ENCODE measurements at places on chromosomes 5 and 9.

DNA sequence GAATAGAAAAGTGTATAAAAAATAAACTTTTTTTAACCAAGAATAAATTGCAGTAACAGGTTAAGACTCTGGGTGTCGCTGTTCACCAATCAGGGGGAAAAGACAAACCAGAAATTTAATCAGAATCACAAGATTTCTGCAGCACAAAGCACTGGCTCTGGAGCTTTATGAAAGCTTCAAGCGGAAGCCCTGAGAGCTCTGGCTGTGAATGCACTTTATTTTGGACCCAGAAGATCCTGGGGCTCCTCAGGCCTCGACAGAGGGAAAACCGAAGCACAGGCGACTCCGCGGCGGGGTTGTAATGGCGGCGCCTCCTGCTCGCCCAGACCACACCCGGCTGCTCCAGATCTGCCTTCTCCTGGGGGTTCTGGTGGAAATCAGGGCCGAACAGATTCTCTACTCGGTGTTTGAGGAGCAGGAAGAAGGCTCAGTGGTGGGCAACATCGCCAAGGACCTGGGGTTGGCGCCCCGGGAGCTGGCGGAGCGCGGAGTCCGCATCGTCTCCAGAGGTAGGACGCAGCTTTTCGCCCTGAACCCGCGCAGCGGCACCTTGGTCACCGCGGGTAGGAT, at the start of gene PCDHGA4:
TSS of gene PCDHGA4 (plus strand) at position 122 of the 570 bp plus-strand sequence. CDS start at position 209, 87 bp downstream.
- DNase-seq, result no peak

GRCh38 chr9:130860458-130861316, 25.6 kb downstream of the ABL1 start:
- DNase-seq, result no peak

DNA sequence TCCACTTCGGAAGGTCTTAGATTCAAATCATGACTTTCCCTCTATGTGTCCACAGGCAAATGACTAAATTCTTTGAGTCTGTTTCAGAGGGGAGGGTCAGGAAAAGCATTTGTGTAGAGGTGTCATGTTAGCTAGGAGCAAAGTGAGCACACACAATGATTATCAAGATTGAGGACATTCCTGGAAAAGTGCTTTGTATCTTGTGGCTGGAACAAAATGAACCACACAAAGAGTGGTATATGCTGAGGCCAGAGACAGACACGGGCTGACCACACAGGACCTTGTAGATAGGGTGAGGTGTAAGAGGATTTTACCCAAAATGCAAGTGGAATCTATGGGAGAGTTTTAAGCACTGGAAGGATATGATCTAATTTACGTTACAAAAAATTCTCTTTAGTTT, 245.3 kb upstream of the NMUR2 start:
- DNase-seq, result no peak

DNA sequence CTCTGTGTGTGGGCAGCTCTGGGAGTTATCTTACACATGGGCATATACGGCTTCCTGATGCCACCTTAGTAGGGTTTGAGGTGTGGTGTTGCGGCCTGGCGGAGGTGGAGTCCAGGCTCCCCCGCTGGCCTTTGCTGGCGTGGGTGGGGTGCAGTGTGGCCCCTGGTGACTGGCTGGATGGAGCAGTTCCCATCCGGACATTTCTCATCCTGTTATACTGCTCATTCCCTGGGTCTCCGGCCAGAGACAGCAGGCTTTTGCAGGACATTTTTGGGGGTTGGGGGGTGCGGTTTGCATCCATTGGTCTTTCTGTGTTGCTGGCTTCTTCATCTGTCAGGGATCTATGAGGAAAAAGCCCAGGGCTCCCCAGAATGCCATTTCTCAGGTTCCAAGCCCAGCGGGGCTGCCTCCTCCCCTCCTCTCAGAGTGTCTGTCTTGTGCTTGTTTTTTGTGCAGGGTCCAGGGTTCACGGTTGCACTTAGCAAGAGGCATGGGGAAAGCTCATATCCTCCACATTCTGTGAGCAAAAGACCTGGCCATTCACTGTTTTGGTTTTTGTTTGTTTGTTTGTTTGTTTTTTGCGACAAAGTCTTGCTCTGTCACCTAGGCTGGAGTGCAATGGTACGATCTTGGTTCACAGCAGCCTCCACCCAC, 22.3 kb downstream of the NDUFS6 start:
- DNase-seq, result no peak

GRCh38 chr5:59037453-59037852, 454.6 kb downstream of the RAB3C start:
- no peak for DNase-seq

DNA sequence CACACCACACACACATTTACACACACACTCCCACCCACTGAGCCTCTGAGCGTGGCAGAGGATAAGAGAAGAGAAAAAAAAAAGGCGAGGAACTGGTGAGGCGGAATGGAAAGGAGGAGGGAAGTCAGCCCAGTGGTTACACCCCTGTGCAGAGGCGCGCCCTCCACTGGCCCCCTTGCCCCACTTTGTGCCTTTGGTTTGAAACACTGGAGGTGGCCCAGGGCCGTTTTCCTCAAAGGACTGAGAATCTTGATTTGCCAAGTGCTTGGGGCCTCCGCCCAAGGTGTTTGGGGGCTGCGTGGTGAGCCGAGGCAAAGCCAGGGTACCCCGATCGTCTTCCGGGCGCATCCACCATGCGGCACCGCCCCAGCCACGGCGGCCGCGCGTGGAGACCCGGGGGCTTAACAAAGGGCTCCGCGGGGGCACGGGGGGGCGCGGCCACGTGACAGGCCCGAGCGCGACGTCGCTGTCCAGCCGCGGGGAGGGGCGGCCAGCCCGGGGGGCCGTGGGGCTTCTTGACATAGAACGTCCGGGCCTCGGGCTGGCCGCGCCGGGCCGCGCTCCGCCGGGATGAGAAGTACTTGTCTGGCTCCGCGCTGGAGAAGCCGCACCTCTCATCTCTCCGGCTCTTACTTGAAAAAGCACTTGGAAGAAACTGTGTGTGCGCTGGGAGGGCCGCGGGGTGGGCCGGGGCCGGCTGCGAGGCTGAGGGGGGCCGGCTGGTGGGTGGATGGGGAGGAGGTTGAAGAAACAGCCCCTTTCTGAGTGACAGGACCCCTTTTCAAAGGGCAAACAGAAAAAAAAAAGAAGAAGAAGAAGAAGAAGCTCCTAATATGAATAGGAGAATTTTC, 21.0 kb downstream of the NR2F1 start:
- DNase-seq, result no peak

DNA sequence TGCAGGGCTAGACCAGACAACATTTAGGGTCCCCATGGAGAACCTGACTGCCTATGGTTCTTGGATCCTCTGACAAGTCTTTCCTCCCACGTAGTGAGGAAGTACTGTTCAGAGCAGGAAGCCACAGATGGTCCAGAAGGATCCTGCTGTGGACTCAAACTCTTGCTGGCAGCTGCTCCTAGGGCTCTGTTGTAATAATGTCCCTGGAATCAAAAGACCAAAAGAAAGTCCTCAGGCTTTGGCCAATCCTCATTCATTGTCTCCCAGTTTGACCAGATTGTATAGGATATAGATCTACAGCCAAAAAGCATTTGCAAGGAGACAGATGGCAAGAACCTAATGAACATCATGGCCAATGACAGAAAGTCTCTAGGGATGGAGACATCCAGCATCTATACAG, 53.9 kb downstream of the SEMA6A start:
- no peak for DNase-seq
